ENCODE measurements at places on chromosomes 2 and 18.

DNA sequence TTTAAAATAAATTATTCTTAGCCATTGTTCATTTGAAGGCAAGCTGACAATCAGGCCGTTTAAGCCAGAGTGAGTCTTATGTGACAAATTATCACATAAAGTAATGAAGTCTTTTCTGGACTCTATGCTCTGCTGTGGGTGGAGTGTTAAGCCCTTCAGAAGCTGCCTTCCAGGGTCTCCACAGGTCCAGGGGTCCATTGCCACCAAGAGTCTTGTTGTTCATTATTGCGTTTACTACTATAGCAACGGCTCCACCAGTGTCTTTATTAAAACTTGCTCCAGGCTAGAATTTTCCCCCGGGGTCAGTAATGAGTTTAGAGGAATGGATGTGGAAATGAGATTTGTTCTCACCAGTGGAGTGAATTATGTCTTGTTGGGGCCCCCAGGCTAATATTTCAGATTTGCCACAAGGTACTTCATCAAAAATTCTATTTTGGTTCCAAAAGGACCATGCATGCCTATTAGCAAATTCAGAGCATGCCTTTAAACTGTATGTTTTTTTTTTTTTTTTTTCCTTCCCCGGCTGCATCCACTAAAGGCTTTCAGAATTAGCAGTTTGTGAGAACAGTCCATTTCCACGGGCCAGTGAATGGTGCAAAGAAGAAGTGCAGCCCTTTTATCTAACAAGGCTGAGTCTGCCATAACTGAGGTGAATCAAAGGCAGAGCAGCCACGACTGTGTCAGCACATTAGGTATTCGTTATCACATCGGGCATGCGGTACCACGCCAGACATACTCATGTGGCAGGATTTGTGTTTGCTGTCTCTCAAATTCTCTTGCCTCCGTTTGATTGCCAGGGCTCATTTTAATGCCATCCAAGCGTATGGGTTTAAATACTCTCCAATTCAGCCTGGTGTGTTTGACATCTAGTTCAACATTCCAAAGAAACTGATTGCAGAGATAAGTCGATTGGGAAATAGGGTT is 26.2 kb upstream of the LRRTM1 start:
- DNase-seq: no peak

DNA sequence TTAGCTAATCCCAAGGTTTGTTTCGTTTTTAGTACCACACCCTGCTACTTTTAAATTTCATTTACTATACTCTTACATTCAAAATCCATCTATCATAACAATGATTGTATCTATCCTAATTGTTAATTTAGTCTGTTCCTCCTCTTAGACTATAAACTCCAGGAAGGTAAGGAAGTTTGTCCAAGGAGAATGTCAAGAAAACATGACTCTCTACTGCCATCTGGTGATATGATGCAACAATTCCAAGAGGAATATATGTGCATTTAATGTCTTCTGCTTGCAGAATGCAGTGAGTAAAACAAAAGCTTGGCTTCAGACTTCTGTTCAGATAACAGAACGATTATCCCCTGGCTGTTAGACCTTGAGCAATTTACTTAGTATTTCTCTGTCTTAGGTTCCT is 1267.1 kb downstream of the LRP1B start:
- DNase-seq: no peak

DNA sequence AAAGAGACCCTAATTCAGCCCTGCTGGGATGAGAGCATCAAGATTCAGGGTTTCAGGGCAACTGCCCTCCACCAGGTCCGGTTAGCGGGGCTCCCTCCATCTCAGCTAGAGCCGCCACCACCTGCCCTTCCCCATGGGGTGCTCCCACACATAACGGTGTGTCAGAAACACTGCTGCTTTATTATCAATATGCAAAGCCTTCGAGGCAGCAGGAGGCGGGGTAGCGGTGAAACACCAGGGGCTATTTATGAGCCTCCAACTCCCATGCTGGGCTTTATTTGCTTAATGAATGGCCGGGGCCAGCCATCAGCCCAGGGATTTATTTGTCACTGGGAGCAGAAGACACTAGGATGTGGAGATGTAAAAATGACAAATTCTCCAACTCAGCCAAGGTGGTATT is 109.8 kb downstream of the GALNT14 start:
- DNase-seq: no peak

DNA sequence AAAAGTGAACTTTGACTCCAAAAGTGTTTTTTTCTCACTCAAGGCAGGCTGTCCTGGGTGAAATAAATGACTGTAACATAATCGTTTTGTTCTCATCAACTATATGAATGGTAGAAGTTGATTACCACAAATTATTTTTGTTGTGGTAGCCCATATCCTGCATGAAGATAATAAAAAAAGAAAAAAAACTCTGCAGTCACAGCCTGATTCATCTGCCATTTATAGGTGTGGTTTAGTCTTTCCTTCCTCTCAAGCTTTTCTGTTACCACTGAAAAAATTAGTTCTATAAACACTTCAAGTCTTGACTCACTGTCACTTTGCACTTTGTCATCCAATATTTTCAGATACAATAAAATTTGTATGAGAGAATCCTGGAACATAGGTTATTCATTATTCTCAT is 522.0 kb downstream of the PLCL1 start:
- no peak for DNase-seq

DNA sequence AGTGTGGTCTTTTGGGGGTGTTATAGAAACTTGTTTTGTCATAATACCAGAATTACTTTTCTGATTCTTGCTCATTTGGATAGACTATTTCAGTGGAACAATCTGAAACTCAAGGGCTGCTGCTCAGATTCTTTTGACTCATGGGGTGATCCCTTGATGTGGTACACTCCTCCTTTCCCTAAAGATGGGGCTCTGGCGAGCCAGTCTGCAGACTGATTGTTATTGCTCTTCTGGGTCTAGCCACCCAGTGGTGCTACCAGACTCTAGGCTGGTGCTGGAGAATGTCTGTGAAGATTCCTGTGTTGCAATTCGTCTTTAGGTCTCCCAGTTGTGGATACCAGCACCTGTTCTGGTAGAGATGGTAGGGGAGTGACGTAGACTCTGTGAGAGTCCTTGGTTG is 4.2 kb upstream of the MARS2 start:
- no peak for DNase-seq

DNA sequence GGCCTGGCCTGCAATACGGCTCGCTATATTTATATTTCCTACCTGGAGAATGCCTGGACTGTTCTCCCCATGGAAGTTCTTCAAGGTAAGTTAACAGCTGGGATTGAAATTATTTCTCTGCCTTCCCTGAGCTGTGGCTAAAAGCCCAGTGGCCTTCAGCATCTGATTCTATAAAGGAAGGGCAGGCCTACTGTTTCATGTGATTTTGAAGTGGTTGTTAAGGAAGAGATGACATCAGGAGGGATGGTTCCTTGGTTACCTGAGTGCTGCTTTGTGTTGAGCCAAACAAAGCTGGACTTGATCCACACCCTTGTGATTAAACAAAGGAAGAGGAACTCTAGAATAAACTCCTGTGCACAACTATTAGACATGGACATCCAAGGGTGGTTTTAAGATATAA is 61.6 kb downstream of the MFSD6 start:
- DNase-seq: no peak

DNA sequence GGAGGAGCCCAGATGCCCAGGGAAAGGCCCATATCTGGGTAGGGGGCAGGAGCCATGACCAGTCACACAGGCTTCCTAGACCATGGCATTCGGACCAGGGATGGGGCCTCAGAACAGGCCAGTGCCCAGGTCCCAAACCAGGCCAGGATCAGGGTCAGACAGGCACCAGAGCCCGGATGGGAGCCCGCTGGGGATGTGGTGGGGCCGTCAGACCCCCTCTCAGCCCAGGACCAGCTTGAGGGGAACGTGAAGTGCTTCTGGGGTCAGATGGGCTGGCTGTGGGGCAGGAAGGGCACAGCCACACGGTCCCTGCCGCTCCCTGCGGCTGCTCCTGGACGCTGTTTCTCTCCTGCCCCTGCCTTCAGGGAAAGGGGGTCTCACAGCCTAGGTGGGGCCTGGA is 39.1 kb downstream of the SNED1 start:
- DNase-seq: no peak

DNA sequence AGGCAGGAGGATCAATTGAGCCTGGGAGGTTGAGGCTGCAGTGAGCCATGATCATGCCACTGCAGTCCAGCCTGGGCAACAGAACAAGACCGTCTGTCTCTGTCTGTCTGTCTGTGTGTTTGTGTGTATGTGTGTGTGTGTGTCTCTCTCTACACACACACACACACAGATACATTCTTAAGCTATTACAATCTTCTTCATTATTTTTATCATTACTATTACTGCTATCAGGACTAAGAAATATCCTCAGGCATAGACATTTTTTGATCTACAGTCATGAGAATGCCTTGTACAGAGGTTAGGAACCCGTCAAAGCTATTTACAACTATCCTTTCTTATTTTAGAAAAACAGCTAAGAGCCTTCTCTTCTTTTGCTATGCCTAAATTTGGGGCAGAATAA is 207.4 kb downstream of the NEDD4L start:
- DNase-seq: no peak

DNA sequence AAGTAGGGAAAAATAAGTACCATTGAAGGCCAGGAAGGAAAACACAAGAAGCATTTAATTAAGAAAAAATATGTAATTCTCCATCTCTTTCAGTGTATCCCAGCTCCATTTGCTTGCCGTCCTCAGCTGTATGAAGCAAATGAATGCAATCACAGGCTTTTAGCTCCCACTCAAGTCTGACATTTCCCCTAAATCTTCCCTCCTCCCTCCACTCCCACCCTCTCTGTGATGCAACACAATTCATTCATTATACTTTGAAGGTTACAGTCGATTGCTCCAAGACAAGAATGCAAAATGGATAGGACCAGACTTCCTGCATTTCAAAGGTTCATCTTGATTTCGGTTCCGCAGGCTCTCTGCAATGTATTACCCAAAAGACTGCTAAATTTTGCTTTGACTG is 172.7 kb upstream of the SERPINE2 start:
- DNase-seq: no peak

GRCh38 chr2:224444021-224444420 is 42.1 kb upstream of the FAM124B start:
- DNase-seq: no peak

- DNase-seq: no peak
Measured at GRCh38 chr18:63189041-63189440, 130.5 kb downstream of the BCL2 start.

GRCh38 chr2:60105906-60106305 is 447.5 kb downstream of the BCL11A start:
- no peak for DNase-seq

- DNase-seq: no peak
Measured at GRCh38 chr2:241235859-241236593, 47.5 kb downstream of the ANO7 start.

- no peak for DNase-seq
Measured at GRCh38 chr18:42187611-42188380, 232.8 kb downstream of the PIK3C3 start.

DNA sequence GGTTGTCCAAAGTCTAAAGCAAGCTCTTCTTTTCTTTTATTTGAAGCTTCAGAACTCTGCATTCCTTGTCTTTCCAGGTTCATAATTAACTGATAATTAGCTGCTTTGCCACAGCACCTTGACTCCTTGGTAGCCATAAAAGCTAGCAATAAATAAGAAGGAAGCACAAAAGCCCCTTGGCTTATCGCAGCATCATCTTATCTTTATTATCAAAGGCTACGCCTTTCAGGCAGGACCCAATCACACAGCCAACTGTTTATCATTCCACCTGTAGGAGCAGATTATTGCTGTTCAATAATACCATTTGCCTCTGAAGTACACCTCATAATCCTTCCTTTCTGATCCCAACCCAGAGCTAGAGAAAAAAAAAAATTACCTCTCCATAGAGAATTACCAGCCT is 489.2 kb downstream of the SATB2 start:
- no peak for DNase-seq

GRCh38 chr18:11983592-11983991 is 2.3 kb downstream of the IMPA2 start:
- no peak for DNase-seq

- peak; percentile 50 for DNase-seq
Measured at GRCh38 chr2:29196792-29197788, 81.9 kb downstream of the CLIP4 start.

DNA sequence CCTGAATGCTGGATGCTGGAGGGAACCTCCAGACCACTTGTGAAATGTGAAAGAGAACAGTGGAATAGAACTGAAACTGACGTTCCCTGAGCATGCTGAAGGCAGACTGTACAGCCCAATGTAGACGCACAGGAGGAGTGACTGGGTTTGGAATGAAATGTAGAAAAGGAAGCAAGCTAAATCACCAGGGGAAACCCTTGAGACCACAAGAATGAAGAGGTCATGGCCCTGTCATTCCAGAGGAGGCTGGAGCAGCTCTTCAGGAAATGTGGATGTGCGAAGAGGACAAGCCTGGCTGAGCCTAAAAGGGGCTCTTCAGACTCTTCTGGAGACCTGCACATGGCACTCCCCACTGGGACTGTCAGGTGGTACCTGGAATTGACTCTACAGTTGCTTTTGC is 118.5 kb upstream of the ALPP start:
- no peak for DNase-seq

GRCh38 chr2:155825876-155826275 is 506.6 kb downstream of the NR4A2 start:
- DNase-seq: no peak

GRCh38 chr2:64478502-64479230 is 24.7 kb downstream of the LGALSL start:
- DNase-seq: no peak

DNA sequence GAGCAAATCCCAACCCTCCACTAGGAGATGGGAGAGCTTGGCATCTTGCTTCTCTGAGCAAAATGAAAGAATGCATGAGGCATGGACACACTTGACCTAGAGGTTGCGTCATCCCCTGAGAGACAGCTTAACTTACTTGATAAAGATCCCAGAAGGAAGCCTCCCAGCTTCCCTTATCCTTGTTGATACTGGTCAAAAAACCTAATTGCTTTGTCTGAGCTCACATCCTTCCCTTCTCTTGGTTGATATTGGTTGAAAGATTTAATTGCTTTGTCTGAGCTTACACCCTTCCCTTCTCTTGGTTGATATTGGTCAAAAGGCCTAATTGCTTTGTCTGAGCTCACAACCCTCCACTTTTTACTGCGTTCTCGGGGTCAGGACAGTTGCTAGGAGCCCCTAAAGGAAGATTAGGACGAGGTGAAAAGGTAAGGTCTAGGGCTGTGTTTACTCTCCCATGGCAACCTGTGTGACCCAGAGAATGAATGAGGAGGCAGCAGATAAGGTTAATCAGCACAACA is 12.2 kb upstream of the BOD1L2 start:
- no peak for DNase-seq
